Heart right ventricle (tissue), 16 donors: ENCODE measurements at places on chromosomes 5 and 9.
A peak's percentile ranks its signal among the peaks of the same experiment; 100 is the strongest.

DNA sequence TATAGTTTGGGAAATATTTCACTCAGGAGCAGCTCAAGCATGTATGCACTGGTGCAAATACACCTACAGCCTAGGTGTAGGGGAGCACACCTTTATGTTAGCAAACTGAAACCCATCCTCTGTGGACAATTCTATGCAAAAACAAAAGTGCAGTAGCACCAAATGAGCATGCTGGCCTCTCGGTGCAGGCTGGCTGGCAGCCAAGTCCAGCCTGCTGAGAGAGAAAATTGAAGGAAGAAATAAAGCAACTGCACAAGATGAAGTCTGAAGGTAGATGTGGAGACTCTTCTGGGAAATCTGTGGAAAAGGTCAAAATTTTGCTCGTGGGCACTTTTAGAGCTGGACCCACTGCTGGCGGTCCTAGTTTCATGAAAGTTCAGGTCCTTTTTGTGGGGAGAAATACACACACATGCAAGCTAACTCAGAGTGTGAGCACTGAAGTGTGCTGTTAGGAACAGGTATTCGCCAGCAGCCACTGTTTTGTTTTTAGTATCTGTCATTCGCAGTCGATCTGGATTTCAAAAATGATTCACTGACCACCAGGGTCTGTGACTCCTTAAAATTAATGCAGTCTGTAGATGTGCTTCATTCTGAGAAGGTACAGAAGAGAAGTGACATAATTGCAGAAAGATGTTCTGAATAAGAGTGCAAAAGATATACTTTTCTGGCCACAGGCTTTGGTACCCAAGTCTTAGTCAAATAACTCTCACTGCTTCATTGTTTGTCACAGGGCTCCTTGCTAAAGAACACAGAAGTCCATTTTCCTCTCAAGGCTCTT is 281.7 kb downstream of the PARP8 start:
- no peak for DNase-seq

GRCh38 chr9:3285365-3286161 is 240.2 kb downstream of the RFX3 start:
- no peak for DNase-seq

- no peak for DNase-seq
Measured at GRCh38 chr9:129954868-129955550, 88.0 kb downstream of the FNBP1 start.

GRCh38 chr5:125604104-125604503 is 819.1 kb upstream of the GRAMD2B start:
- no peak for DNase-seq

DNA sequence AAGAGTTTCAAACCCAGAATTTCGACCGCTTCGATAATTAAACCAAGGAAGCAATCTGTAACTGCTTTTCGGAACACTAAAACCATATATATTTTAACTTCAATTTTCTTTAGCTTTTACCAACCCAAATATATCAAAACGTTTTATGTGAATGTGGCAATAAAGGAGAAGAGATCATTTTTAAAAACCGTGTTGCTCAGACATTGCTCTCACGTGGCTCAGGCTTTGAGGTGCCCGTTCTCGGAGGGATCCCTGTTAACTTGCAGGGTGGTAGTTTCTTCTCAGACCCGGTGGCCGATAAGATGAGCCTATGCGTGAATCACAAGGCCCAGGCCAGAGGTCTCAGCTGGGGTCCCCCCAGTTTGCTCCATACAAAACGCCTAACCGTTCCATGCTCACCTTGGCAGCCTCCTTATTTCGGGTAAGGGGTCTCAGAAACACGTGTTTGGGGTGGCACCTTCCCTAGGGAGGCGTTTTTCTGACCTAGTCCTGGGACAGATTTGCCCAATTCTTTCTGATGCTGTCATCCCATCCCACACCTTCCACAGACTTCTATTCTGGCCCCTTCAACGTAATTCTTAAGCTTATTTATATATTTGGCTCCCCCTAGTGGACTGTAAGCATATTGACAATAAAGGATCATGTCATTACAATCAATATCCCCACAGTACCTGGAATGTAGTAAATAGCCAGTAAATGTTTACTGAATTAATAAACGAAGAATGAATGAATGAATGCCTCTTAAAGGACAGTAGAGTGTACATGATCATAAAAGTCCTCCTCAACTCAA is 48.1 kb downstream of the THBS4 start:
- DNase-seq, result no peak

GRCh38 chr5:40410964-40411635 is 268.6 kb upstream of the PTGER4 start:
- DNase-seq, result no peak

DNA sequence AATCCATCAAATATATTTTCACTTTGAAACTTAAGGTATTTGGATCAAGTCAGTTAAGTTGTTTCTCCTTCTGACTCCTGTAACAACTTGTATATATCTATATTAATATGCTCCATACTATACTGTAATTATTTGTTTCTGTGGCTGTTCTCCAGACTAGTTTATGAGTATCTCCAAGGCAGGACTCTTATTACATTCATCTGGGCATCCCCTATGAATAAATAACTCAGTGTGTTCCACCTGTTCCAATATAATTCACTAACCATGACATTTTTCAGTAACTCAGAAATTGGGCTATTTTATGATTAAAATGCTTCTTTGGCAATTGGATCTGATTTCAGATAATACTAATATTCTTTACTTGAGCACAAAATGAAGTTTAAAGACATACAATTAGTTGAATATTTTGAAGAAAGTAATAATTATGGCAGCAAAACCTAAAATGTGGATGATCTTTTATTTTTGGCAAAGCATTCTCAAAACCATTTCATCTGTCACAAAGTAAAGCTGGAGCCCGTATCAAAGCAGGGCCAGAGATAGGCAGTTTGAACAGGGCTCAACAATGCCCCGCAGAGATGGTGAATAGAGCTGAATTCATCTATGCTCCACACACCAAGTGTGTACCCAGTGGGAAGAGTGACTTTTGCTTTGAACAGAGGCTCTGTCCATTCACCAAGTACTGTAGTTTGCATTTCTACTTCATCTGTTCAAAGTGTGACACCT is 314.3 kb downstream of the PDE4D start:
- DNase-seq, result no peak

DNA sequence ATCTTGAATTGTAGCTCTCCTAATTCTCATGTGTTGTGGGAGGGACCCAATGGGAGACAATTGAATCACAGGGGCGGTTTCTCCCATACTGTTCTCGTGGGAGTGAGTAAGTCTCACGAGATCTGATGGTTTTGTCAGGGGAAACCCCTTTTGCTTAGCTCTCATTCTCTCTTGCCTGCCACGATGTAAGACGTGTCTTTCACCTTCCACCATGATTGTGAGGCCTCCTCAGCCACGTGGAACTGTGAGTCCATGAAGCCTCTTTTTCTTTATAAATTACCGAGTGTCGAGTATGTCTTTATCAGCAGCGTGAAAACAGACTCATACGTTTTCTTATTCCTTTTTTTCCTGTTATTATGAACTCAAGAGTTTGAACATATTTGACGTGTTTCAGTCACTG is 39.1 kb downstream of the RETREG1 start:
- DNase-seq, result no peak

GRCh38 chr9:131125038-131125287 is 423 bp upstream of the NUP214 start:
- no peak for DNase-seq

DNA sequence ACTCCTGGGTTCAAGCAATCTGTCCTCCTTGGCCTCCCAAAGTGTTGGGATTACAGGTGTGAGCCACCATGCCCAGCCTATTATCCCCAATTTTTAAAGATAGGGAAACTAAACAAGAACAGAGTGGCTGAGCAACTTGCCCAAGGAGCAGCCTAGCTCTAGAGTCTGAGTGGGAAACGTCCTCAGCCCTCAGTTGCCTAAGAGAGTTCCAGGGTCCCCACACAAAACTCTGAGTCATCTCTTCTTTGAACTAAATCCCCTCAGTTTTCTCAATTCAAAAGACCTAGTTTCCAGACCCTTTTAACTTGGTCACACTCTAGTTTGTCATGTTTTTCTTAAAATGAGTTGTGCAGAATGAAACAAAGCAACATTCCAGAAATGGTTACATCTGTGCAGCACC is 33.5 kb downstream of the GGTA1 start:
- DNase-seq, result no peak

GRCh38 chr9:111349766-111350165 is 19.7 kb upstream of the OR2K2 start:
- no peak for DNase-seq

GRCh38 chr9:89952401-89952800 is 347.6 kb downstream of the GADD45G start:
- DNase-seq, result no peak

DNA sequence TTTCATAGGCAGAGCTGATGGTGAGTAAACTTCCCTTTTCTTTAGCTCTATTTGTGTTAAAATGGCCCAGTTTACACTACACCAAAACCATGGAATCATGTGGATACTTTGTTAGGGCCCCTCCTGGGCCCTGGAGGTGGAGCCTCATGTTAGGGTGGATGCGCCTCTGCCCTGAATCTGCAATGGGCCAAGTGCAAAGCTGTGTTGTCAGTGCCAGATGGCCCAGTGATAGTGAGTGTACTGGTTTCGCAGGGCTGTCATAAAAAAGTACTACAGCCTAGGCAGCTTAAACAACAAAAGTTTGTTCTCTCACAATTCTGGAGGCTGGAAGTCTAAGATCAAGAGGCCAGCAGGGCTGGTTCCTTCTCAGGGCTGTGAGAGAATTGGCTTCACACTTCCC is 64.8 kb downstream of the HSPA4 start:
- no peak for DNase-seq

GRCh38 chr5:7857926-7858632 is 7.1 kb upstream of the CFAP90 start:
- no peak for DNase-seq

DNA sequence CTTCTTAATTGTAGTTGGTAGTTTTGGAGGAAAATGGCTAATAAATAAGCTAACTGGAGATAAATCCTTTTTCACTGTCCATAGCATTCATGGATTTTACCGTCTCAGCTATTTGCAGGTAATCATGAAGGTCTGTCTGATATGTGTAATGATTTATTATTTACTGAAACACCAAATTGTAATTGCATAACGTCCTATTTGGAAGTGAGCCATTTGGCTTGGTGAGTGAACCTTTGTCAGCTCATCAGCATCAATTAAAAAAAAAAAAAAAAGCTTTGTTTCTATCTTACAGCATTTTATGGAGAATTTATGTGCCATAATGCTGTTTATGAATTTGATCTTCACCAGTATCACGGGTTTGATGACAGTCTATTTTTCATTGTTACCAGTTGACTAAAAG is 20.2 kb downstream of the RECK start:
- no peak for DNase-seq

DNA sequence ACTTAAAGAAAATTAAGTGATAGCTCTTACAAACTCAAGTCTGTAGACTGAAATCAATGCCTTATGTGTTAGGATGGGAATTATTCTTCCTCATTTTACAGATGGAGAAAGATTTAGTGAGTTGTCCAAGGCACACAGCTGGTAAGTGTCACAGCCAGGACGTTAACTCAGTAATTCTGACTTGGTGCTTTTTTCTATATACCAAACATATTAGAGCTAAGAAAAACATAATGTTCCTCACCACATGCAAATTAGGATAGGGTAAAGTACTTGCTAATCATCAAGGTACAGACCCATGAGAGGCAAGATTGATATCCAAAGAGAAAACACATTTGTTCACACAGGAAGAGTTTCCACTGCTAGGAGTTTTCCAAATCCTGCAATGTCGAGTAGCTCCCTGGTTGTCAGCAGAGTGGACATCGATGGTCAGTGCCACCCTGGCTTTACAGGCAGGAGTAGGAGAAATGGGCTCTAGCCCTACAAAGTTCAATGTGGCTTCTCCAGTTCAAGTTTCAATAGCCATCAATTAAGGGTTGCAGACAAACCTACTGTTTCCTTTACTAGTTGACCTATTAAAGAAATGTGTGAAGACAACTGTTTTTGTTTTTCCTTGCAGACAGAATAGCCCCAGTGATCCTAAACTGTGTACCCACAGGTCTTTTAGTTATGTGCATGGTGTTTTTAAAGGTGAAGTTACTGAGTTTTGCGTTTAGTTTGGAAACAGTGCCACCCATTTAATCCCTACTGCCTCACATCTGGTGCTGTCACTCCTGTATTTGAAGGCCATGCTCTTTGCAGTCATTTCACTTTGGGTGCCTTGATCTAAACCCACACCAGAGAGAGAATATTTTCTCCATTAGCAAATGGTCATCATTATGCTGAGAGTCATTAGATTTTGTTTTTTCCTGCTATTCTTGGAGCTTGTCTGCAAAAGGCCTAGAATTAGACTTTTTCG is 460.8 kb upstream of the SMARCA2 start:
- DNase-seq, result no peak

DNA sequence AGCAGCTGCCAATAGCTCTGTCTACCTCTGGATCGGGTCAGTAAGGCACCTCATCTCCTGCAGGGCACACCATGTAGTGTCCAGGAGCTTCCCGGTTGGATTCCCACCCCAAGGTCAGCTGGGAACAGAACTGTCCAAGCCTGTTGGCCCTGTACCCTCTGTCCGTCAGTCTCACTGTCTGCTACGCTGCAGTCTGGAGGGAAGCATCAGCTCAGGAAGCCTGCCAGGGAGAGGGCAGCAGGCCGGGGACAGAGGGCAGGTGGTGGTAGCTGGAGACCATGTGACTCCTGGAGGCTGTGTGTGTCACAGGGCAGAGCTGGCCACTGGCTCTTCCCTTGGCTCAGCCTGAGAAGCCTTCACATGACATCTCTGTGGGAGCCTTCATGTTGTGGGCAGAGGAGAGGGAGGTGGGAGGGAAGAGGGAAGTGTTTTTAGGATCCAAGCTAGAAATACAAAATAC is 134.5 kb downstream of the SEC61B start:
- peak; percentile 53 for DNase-seq

GRCh38 chr5:14745188-14745563 is 80.7 kb downstream of the OTULIN start:
- DNase-seq, result no peak

DNA sequence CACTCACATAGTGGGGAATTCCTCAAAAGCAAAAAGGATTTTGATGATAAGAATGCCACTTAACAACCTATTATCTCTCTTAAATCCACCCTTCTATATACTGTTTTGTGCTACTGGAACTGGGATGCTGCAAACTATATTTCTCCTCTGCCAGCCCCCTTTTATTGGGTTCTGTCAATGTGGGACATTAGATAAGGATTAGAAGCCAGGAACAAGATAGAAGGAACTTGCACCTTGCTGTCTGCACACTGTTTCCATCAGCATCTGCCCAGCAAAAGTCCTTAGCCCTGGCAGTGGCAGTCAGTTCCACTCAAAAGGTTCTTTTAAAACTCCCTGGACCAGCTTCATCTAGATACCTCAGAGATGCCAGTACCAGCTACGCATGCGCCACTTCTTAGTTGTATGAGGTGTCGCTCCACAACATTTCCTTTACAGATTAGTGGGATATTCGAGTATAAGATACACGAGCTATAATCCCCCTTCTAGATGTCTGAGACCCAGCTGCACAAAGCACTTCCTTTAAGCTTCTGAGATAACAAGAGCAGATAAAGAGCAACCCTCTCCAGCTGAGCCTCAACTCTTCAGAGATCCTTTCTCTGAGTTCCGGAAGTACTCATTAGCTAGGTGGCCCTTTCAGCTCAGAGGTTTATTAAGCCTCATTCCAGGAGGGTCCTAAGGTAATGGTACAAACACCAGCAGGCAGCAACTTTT is 45.3 kb downstream of the CERT1 start:
- DNase-seq, result no peak

- DNase-seq, result peak; percentile 60
Measured at GRCh38 chr5:54738118-54738972, 220.8 kb downstream of the SNX18 start.

GRCh38 chr5:96997265-96997859 is 61.5 kb downstream of the LNPEP start:
- no peak for DNase-seq
